ENCODE measurements at places on chromosomes 6 and 20.

GRCh38 chr6:18277237-18278006, 13.1 kb upstream of the DEK start:
- peak overlapping the region; percentile 60 for H3K4me3 ChIP-seq
- H3K27me3 ChIP-seq, result peaks cover 68% of the 10 kb centered on the region
- H3K36me3 ChIP-seq, result no peaks in the 10 kb centered on the region

DNA sequence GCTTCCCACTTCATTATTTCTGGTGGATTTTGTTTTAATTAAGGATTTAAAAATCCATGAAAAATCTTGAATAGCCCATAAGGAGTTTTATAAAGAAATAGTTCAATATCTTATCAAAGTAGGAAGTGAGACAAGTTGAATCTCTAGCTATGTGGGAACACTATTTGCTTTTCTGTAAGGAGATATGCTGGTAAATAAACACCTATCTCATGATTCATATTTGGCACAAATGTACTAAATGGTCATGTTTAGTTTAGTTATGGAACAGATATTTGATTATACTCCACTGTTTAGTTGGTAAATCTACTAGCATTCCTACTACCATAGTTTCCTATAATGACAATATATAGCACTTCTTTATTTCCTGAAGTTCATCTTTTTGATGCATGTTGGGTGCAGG, 239.9 kb upstream of the CEP162 start:
- no peak overlapping the region for H3K4me3 ChIP-seq
- no peak overlapping the region for H3K27ac ChIP-seq
- no peak for DNase-seq
- no peaks in the 10 kb centered on the region for H3K4me1 ChIP-seq
- no peaks in the 10 kb centered on the region for H3K27me3 ChIP-seq
- no peaks in the 10 kb centered on the region for H3K36me3 ChIP-seq

DNA sequence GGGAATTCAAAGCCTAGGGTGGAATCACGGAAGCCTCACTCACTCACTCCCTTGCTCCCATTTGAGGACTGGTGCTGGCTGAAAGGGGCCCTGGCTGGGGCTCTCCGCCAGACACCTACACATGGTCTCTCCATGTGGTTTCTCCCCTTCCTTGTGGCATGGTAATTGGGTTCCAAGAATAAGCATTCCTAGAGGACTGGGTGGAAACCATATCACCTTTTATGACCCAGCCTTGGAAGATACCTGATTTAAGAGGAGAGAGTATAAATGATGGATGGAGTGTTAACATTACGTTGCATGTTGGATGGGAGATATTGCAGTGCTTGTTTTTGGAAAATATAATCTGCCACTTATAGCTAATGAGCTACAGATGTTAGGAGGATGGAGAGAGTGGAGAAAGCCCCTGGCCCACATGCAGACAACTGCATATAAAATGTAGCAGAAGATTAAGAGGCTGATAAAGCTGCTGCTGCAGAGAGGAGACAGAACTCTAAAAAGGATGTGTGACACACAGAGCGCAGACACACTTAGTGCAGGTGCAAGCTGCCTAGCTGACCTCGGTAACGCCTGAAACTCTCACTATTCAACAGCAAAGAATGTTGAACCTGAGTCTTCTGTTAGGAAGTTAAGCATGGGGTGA, 23.3 kb upstream of the CDKN1A start:
- H3K4me1 ChIP-seq, result peaks cover 5% of the 10 kb centered on the region
- DNase-seq, result no peak
- H3K27me3 ChIP-seq, result peaks cover 41% of the 10 kb centered on the region
- H3K4me3 ChIP-seq, result no peak overlapping the region

DNA sequence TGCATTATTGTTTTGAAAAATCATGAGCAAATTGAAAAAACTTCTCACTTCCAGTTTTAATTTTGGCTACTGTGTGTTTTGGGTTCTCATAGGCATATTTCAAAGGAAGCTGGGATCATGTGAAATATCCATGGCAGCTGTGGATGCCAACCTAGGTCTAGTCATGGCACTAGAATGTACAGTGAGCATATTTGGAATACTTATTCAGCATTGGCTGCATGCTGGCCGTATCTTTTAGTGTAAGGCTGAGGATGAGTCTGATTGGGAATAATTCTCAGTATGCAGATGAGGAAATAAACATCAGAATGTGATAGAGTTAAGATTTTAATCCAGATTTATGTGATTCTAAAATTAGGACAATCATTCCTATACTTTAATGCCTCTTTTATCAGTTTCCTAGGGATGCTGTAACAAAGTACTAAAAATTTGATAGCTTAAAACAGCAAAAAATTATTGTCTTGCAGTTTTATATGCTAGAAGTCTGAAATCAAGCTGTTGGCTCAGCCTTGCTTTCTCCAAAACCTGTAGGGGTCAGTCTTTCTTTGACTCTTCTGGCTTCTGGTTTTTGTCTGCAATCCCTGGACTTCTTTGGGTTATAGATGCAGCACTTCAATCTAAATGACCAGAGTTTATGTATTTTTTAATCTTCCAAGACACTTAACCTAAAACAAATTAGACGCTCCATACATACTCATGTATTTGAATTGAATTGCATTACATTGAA, 37.7 kb upstream of the DEFB112 start:
- no peaks in the 10 kb centered on the region for H3K36me3 ChIP-seq
- no peaks in the 10 kb centered on the region for H3K4me1 ChIP-seq
- H3K27me3 ChIP-seq, result no peaks in the 10 kb centered on the region
- no peak for DNase-seq

- H3K27ac ChIP-seq, result no peak overlapping the region
- H3K36me3 ChIP-seq, result no peaks in the 10 kb centered on the region
- no peak overlapping the region for H3K4me3 ChIP-seq
- H3K27me3 ChIP-seq, result no peaks in the 10 kb centered on the region
- H3K4me1 ChIP-seq, result no peaks in the 10 kb centered on the region
- DNase-seq, result no peak
These were observed 36.7 kb downstream of the NINL start for GRCh38 chr20:25548613-25549086.

DNA sequence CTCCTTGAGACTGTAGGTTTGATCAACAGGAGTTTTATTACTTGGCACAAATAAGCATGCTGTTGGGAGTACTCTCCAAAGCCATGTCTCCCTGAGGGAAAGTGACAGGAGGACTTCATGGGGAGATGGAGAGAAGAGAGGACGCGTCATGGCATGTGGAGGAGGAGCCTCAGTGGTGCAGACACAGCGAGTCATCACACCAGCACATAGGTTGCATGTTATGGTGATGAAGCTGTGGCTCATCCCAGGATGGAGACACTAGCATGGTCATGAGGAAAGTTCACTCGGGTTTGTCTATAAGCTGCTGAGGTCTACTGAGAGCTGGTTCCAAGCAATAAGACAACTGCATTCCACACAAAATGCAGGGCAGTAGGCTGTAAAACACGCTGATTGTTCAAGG, 13.2 kb upstream of the SSTR4 start:
- no peak for DNase-seq
- H3K27me3 ChIP-seq, result no peaks in the 10 kb centered on the region
- H3K4me1 ChIP-seq, result no peaks in the 10 kb centered on the region
- H3K4me3 ChIP-seq, result no peak overlapping the region
- no peaks in the 10 kb centered on the region for H3K36me3 ChIP-seq
- H3K27ac ChIP-seq, result no peak overlapping the region

- no peaks in the 10 kb centered on the region for H3K36me3 ChIP-seq
- peaks cover 37% of the 10 kb centered on the region for H3K27me3 ChIP-seq
- no peak overlapping the region for H3K4me3 ChIP-seq
These were observed 3.9 kb downstream of the CDH22 start for GRCh38 chr20:46304361-46304760.

DNA sequence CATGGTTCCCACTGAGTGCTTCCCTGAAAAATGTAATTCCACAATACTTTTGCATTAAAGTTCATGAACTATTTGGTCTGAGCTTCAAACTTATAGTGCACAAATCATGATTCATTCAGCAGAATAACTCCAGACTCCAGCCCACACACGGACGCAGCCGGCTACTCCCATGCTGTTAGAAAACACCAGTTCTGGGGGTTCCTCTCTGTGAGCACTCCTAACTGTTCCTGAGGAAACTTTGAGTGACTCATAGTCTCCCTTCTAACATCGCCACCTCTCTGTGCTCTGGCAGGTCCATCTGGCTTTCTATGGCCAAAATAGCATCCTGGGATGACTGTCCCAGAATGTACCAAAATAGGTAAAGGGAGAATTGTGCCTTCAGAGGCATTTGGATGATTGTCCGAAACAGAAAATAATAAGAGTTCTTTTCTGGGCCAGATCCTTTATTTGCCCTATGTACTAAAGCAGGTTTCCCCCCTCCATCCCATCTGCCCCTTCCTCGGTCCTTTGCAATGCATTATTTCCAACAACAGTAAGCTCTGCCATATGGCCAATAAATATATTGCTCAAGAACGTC, 32.3 kb upstream of the LY86 start:
- H3K4me3 ChIP-seq, result no peak overlapping the region
- peaks cover 42% of the 10 kb centered on the region for H3K4me1 ChIP-seq
- no peak for DNase-seq
- H3K27me3 ChIP-seq, result peaks cover 26% of the 10 kb centered on the region

- no peak overlapping the region for H3K27ac ChIP-seq
- no peaks in the 10 kb centered on the region for H3K4me1 ChIP-seq
- no peaks in the 10 kb centered on the region for H3K36me3 ChIP-seq
- no peak for DNase-seq
These were observed 320.2 kb upstream of the SULF2 start for GRCh38 chr20:48105526-48105925.

- peaks cover 8% of the 10 kb centered on the region for H3K4me1 ChIP-seq
- no peak overlapping the region for H3K27ac ChIP-seq
- H3K36me3 ChIP-seq, result no peaks in the 10 kb centered on the region
- H3K4me3 ChIP-seq, result no peak overlapping the region
- H3K27me3 ChIP-seq, result no peaks in the 10 kb centered on the region
These were observed 63.9 kb downstream of the CD164 start for GRCh38 chr6:109318328-109318876.

DNA sequence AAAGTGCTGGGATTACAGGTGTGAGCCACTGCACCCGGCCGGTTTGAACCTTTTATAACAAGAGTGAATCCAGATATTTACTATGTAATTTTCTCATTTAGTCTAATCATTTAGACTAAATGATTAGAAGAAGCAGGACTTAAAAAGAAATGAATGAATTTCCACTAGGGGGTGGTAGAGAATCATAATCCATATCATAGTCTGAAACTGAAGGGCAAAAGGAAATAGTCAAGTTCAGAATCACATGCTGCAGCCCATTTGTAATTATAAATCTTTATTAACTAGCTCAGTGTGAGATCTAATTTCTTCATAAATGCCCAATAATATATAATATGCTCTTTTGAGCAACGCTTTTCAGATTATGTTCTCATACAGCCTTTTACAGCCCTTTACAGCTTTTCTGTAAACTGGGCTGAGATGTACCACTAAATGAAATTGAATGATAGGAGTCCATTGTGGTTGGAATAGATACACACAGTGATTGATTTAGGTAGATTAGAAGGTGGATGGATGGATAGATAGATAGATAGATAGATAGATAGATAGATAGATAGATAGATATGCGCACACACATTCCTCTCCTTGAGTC, 31.8 kb downstream of the PSMB9 start:
- H3K27me3 ChIP-seq, result no peaks in the 10 kb centered on the region
- peaks cover 8% of the 10 kb centered on the region for H3K4me1 ChIP-seq
- no peak for DNase-seq
- no peak overlapping the region for H3K27ac ChIP-seq
- no peak overlapping the region for H3K4me3 ChIP-seq

DNA sequence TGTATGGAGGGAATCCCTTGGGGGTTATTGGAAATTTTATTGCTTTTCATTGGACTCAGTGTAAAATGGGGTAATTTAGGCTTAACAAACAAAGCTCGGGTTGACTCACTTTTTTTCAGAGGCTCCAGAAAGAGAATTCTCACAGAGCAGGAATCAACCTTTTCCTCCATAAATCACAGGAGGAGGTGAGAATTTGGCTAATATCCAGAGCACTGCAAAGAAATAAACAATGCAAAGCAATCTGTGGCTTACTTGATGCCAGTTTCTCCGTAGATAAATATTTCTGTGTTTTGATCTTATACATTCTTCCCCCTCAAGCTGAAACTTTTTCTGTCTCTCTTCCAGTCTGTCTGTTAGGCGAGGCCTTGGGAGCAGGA, 176.6 kb downstream of the TSHZ2 start:
- H3K4me1 ChIP-seq, result peaks cover 26% of the 10 kb centered on the region
- peaks cover 5% of the 10 kb centered on the region for H3K27me3 ChIP-seq
- no peak overlapping the region for H3K4me3 ChIP-seq
- DNase-seq, result no peak
- no peak overlapping the region for H3K27ac ChIP-seq
- no peaks in the 10 kb centered on the region for H3K36me3 ChIP-seq

GRCh38 chr6:41677124-41677921, 39.1 kb downstream of the MDFI start:
- H3K36me3 ChIP-seq, result no peaks in the 10 kb centered on the region
- no peaks in the 10 kb centered on the region for H3K4me1 ChIP-seq
- no peak overlapping the region for H3K27ac ChIP-seq
- peaks cover 7% of the 10 kb centered on the region for H3K27me3 ChIP-seq

GRCh38 chr6:31462964-31463870, 34.7 kb upstream of the MICB start:
- H3K4me3 ChIP-seq, result peak overlapping the region; percentile 100
- DNase-seq, result peak; percentile 85
- H3K4me1 ChIP-seq, result peaks cover 52% of the 10 kb centered on the region
- H3K36me3 ChIP-seq, result peaks cover 49% of the 10 kb centered on the region
- peaks cover 9% of the 10 kb centered on the region for H3K27me3 ChIP-seq
- H3K27ac ChIP-seq, result peak overlapping the region; percentile 90
